ENCODE measurements at places on chromosomes 12 and 14.

DNA sequence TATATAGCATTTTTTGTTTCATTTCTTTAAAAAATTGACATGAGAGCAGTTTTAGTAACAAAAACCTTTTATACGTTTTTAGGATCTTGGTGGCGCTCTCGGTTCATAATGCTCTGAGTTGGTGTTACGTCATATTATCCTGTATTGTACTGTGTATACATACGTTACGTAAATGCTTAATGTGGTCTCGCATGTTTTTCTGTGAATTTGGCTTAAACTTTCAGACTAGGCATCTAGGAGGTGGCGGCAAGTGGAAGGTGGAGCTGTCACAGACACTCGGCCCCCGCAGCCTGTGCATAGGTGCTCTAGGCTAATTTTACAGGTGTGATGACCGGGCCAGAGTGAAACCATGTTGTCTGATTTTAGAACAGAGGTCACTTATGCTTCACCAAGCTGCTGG lies 60.0 kb downstream of the PPP2R5C start:
- no peak for DNase-seq

- no peak for DNase-seq
Measured at GRCh38 chr14:56952766-56953473, 142.6 kb upstream of the OTX2 start.

DNA sequence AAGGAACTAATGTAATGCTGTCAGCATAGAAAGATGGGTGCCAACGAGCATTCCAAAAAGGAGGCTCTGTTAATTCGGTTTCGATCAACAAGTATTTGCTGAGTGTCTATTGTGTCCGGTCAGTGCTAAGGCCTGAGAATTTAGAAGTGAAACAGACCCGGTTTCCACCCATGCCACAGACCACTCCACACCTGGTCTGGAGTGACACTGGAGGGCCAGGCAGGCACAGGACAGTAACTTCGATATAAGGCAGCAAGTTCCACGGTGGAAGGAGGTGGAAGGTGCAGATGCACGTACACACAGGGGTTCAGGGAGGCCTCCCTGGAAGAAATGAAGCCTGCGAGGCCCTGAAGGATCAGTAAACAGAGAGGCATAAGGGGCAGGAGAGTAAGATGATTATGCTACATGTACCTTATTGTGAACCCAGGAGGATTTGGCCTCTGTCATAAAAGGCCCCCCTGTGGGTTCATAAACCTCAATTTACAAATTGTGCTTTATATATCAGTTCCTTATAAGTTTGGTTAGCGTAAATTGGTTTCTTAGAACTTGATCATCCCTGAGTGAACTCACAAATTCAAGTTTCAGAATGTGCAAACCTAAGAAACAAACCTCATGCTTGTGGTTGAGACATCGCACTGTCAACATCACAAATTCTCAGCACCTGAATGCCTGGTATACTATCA lies 25.9 kb downstream of the SSH1 start:
- DNase-seq, result no peak

- DNase-seq, result no peak
Measured at GRCh38 chr12:88469154-88469553, 111.1 kb downstream of the KITLG start.

- DNase-seq, result no peak
Measured at GRCh38 chr14:69808919-69809808, 12.1 kb upstream of the SLC10A1 start.

Measured in CD8-positive, alpha-beta T cell (primary cell).